Left lung (tissue), 14 donors: ENCODE measurements at places on chromosomes 7 and 10. TPM values are rescaled to one million over a fixed set of nuclear protein-coding genes. Genes with fewer than 3 reads are reported as not detected.

DNA sequence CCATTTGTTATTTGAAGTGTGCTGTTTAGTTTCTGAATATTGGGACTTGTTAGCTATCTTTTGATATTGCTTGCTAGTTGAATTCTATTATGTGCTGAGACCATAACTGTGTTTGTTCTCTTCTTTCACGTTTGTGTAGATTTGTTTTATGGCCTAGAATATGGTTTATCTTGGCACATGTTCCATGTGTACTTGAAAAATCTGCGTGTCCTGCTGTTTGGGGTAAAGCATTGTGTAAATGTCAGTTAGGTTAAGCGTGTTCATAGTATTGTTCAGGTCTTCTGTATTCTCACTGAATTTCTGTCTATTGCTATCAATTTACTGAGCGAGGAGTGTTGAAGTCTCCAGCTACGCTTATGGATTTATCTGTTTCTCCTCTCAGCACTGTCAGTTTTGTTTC lies 19.4 kb downstream of the MMP21 start:
- H3K27me3 ChIP-seq = no peaks in the 10 kb centered on the region
- no peak overlapping the region for H3K4me3 ChIP-seq
- no peak overlapping the region for H3K27ac ChIP-seq
- H3K36me3 ChIP-seq = no peaks in the 10 kb centered on the region
- H3K4me1 ChIP-seq = no peaks in the 10 kb centered on the region

GRCh38 chr10:110556969-110557601 lies 10.4 kb upstream of the SMC3 start:
- H3K36me3 ChIP-seq = no peaks in the 10 kb centered on the region
- H3K27ac ChIP-seq = no peak overlapping the region
- no peaks in the 10 kb centered on the region for H3K27me3 ChIP-seq
- DNase-seq = peak; percentile 42
- H3K4me3 ChIP-seq = no peak overlapping the region

- no peak for DNase-seq
- no peak overlapping the region for H3K27ac ChIP-seq
- no peak overlapping the region for H3K4me3 ChIP-seq
- H3K4me1 ChIP-seq = no peaks in the 10 kb centered on the region
- no peaks in the 10 kb centered on the region for H3K27me3 ChIP-seq
Observed at GRCh38 chr7:87635921-87636320, 7.7 kb downstream of the RUNDC3B start.

DNA sequence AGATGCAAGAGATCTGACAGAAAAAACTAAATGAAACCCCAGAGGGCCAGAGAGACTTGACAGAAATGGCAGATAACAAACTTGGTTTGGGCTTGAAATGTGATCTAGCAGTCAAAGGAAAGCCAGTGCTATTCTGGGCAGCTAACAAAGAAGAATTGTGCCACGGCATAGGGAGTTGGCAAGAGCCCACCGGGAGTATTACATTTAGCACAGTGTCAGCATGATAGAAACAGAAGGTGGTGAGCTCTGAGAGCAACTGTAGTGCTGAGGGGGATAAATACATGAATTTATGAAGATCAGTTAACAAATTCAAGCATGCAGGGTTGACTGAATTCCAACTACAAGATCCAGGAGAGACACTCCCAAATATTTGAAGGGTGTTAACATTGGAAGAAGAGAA lies 91.1 kb downstream of the AHCYL2 start:
- H3K27ac ChIP-seq = no peak overlapping the region
- no peak overlapping the region for H3K4me3 ChIP-seq
- H3K27me3 ChIP-seq = no peaks in the 10 kb centered on the region
- H3K4me1 ChIP-seq = no peaks in the 10 kb centered on the region

The CUBN gene
- 3.6 TPM for polyA plus RNA-seq

The C10orf90 gene
- 29.8 TPM for polyA plus RNA-seq

The SPAM1 gene
- not detected for polyA plus RNA-seq
